NCI-H1694 treated with DMSO at 0.1 percent for 48 hours (cell line): ENCODE measurements at places on chromosomes 2 and 18.
A peak's percentile ranks its signal among the peaks of the same experiment; 100 is the strongest.

DNA sequence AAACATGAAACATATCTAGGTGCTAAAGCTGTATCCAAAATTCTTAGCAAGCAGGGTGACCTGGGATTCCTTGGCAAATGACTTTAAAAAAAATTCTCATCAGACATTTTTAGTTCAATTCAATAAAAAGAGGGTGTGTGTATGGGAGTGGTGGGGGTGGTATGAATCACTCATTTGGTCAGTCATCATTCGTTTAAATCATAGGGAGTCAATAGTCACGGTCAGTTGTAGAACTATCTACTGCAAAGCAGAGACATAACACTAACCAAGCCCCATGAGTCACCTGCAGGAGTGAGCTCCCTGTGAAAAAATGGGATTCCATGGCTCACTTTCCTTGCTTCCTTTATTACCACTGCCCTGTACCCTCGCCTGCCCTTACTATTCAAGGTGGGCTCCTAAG, 380.6 kb upstream of the TCF4 start:
- DNase-seq = no peak

GRCh38 chr2:101821828-101822458, 124.4 kb downstream of the MAP4K4 start:
- DNase-seq = no peak

- DNase-seq = peak; percentile 68
These were observed 40.0 kb downstream of the ICA1L start for GRCh38 chr2:202831242-202832220.

- peak; percentile 71 for DNase-seq
These were observed 396.3 kb downstream of the RIT2 start for GRCh38 chr18:42719221-42719620.

GRCh38 chr2:240747256-240747655, 55.6 kb downstream of the AQP12A start:
- DNase-seq = no peak
